Heart left ventricle (tissue), 16 donors: ENCODE measurements at places on chromosomes 16 and 17. TPM values are rescaled to one million over a fixed set of nuclear protein-coding genes. Genes with fewer than 3 reads are reported as not detected.

RNF43 gene
- total RNA-seq = 3.8 TPM

BFAR gene
- total RNA-seq = 37.2 TPM

DNA sequence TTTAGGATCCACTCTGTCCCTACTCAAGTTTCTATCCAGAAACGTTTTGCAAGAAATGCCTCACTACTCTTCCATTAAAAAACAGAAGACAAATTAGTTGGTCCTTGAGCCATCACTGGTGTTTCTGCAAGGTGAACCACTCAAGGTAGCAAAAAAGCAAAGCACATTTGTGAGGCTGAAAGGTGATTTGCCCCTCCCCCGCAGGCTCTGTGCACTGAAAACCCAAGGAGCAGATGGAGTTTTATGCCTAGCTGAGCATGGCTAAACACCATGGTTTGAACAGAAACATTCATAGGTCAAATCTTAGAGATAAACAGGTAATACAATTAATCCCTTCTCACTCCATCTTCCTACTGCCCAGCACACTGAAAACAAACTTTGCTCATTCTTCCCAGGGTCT lies 538.2 kb upstream of the CDH5 start:
- H3K36me3 ChIP-seq = no peaks in the 10 kb centered on the region
- H3K4me1 ChIP-seq = no peaks in the 10 kb centered on the region
- no peak for DNase-seq
- no peak overlapping the region for H3K4me3 ChIP-seq

GRCh38 chr16:84514295-84514873 lies 9.9 kb upstream of the MEAK7 start:
- no peaks in the 10 kb centered on the region for H3K27me3 ChIP-seq
- H3K36me3 ChIP-seq = no peaks in the 10 kb centered on the region
- H3K27ac ChIP-seq = no peak overlapping the region
- H3K4me3 ChIP-seq = no peak overlapping the region
